ENCODE measurements at places on chromosomes 5 and 9.

GRCh38 chr5:128213340-128213739, 129.8 kb downstream of the SLC12A2 start:
- DNase-seq: no peak

GRCh38 chr5:75028090-75028489, 24.3 kb downstream of the GCNT4 start:
- DNase-seq: no peak

GRCh38 chr5:120449501-120449900, 14.6 kb upstream of the PRR16 start:
- no peak for DNase-seq

DNA sequence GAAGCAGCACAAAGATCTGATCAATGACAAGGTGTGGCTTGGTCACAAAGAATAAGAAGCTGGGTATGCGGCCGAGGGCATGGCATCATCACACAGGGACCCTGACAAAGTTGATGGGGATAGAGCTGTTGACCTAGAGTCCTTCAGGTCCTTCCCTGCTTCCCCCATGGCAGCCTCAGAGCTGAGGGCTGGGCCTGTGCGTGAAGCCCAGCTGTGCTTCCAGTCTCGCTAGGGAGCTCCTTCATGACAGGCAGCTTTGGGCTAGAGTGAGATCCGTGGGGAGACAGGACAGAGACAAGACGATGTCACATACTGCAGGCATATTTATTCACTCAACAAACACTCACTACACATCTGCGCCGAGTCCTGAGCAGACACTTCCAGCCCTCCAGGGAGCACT, 56.4 kb upstream of the NEURL1B start:
- no peak for DNase-seq

- no peak for DNase-seq
Measured at GRCh38 chr9:128091144-128091543, 23.1 kb downstream of the SLC25A25 start.

- DNase-seq: no peak
Measured at GRCh38 chr5:132073231-132074013, at the start of gene CSF2. CSF2 (plus strand) TSS chr5:132073789; CDS start chr5:132073824, 35 bp downstream.

DNA sequence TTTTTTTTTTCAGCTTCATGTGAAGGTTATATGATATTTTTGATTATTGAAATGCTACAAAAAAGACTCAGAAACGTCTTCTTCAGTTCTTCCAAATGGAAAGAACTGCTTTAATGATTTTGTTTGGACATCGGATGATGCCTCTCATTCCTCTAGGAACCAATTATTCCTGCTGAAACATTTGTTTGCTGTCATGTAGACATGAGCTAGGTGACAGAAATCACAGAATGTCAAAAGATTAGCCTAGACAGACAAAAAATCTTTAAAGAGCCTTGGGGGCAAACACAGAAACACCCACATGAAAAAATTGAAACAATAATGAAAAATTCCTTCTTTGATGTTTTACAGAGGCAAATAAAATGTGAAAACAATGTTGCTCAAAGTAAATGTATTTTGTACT, 244.2 kb upstream of the EDIL3 start:
- no peak for DNase-seq

DNA sequence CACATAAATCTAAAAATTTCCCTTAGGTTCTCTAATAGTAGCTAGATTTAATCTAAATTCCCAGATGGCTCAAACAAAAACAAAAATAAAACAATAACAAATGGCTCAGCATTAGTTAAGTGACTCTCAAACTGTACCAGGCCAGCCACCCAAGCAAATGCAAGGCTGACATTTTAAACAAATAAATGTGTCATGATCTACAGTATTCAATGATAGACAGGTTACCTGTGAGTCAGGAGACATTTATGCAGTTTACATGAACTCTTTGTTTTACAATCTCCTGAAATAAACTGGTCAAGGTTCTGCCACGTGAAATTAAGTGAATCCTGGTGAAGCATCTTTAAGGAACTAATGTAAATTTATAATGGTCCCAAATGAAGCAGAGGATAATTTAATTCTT, 580.2 kb upstream of the PTPRD start:
- DNase-seq: no peak

DNA sequence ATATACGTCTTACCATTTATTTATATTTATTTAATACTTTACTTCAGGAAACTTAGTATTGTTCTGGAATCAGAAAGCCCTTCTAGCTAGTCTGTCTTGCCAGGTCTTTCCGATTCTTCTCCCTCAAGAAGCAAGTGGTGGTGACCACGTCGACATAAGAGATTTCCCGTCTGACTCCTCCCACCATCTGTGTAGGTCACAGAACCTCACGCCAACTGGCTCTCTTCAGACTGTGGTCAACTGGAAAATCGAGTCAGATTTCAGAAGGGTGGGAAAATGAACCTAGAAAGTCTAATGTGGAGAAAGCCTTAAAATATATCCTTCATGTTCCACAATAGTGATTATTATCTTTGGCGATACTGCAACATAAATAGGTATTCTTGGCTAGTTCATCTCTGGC, 17.3 kb downstream of the THBS4 start:
- DNase-seq: no peak

DNA sequence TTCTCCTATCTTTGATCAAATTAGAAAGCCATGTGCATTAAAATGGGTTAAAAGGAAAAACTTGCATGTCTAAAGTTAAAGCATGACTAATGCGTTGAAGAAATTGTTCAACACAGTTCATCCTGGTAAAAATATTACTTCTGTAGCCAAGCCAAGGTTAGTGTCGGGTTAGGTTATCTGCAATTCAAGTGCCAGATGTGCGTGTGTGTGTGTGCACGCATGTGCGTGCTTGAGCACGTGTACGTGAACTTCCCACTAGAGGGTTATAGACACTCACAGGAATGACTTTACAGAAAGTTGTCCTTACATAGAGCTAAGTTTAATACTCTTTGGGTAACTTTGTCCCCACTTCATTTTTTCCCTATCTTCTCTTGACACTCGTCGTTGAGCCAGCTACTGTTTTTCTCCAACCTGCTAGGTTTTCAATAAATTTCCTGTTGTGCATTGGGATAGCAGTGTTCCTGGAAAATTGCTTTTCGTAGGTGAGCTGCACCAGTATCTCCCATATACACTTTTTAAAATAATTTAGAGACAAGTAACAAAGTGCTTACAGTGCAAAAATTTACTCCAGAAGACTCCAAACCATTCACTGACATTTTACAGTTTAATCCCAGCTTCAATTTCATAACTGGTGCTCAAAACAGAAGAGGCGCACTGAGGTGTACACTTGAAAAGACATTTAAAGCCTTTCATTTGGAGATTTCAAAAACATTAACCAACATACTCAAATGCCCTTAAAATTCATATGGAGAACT, 353.8 kb downstream of the NFIB start:
- DNase-seq: no peak

DNA sequence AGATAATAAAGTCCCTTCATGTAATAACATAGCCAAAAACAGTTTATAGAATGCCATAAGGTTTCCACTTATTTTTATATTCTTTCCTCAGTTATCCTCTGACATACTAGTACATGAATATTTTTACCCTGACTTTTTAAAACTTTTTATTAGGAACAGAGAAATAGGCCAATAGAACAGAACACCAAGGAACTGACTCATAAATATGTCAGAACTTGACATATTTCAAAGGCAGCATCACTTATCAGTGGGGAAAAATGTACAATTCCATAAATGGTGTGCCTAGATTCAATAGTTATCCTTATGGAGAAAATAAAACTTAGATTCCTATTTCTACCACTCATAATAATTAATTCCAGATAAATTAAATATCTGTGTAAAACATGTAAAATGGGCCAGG, 9.4 kb downstream of the STARD4 start:
- DNase-seq: no peak

- no peak for DNase-seq
Measured at GRCh38 chr5:37323607-37324006, 47.3 kb downstream of the NUP155 start.

DNA sequence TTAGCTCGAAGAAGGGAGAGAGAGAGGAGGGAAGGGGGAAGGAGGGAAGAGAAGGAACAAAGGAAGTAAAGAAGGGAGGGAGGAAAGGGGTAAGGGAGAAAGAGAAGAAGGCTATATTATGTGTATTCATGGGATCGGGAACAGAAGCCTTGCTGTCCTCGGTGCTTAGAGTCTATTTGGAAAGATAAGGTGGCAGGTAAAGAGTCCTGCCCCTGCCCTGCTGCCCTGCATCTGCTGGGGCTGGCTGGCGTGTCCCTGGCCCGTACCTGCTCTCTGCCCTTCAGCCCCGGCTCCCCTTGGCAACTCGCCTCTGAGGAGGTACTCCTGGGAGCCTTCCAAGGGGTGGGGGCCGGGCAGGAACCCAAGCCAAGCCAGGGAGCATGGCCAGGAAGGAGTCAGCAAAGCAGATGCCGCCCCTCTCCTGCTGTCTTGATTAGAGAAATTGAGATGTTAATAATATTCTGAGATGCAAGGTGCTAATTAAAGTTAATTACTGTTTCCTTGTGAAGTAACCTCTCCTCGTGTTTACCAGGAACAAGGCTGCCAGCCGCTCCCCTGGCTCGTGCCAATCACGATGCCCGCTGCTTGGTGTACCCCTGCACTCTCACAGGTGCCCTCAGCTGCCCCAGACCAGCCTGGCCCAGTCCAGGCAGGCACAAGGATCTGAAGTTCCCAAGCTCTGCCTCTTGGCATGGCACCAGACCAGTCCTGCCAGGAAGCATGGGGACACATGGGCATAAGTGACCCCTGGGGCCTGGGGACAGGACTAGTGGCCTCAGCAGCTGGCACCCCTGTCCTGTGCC, 36.6 kb downstream of the PCDH1 start:
- no peak for DNase-seq

DNA sequence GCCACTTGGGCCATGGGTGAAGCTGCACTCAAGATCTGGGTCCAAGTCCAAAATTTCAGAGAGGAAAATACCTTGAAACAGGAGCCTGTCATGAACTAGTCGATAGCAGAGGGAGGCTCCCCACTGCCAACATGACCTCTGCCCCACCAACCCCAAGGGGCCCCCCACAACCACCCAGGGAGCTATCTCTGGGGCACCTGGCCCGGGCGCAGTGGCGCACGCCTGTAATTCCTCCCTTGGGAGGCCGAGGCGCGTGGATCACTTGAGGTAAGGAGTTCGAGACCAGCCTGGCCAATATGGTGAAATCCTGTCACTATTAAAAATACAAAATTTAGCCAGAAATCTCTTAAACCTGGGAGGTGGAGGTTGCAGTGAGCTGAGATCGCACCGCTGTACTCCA, 20.1 kb upstream of the HMCN2 start:
- DNase-seq: no peak

DNA sequence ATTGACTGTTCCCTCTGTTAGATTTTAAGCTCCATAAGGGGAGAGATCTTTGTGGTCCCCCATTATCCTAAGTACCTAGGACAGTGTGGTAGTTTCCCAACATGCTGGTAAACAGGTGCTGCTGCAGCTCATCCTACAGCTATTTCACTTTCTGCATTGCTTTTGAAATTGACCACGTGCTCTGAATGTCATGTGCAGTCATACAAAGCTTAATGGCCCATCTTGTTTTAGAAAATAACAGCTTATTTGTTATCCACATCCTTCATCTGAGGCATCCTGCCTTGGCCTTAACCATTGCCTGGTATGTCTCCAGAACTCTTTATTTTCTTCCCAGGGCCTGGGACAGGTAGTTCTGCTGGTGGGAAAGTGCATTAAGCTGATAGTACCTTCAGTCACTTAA, 14.7 kb downstream of the PIK3R1 start:
- no peak for DNase-seq

- DNase-seq: no peak
Measured at GRCh38 chr5:74212336-74212735, 428.2 kb downstream of the ENC1 start.

GRCh38 chr9:36560771-36561170, 11.9 kb upstream of the MELK start:
- no peak for DNase-seq

Measured in activated naive CD8-positive, alpha-beta T cell treated with anti-CD3 and anti-CD28 coated beads, Interleukin-2, amount 50 U/mL, for 16 hours (primary cell).